ENCODE measurements at places on chromosomes 4 and X.

- no peak for ATAC-seq
Measured at GRCh38 chr4:101682946-101683345, 107.6 kb upstream of the BANK1 start.

DNA sequence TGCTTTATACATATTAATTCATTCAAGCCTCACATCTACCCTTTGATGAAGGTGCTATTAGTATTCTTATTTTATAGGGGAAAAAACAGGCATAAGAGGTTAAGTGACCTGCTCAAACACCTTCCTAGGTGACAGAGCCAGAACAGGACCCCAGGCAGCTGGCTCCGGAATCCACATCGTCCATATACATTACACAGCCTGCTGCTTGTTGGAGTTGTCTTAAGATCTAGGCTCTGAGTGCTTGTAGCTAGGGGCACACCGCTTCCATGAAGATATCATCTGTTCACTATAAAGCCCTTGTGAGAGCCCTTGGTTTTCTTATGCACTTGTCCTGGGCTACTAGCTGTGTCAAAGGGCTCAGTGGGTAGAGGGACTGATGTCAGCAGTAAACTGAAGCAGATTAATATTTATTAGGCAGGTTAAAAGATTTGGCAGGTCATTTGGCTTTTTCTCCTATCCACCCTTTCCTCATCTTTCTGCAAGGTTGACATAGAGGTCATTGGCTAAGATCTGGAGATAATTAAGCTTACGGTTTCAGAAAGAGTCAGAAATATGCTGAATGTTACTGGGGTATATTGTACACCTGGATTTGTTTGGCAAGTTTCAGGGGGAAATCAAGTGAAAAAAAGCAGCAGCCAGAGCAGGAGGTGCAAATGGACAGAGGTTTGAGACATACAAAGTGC lies 195.4 kb downstream of the SOWAHB start:
- no peak for ATAC-seq

DNA sequence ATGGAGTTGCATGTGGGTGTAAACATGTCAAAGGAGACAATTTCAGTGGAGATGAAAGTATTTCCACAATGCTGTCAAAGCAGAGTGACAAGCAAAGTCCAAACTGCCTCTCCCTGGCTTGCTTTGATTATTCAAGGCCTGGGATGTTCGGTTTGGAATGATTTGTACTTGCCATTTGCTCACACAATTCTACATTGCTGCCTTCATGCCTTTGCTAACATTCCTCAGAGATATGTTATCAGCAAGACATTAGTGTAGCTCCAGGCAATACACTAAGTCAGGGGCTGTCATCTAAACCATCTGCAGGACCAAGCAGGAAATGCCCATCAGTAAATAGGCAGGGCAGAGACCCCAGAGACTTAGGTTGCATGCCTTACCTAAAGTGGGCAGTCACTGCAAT lies 79.6 kb upstream of the C1QTNF7 start:
- no peak for ATAC-seq

DNA sequence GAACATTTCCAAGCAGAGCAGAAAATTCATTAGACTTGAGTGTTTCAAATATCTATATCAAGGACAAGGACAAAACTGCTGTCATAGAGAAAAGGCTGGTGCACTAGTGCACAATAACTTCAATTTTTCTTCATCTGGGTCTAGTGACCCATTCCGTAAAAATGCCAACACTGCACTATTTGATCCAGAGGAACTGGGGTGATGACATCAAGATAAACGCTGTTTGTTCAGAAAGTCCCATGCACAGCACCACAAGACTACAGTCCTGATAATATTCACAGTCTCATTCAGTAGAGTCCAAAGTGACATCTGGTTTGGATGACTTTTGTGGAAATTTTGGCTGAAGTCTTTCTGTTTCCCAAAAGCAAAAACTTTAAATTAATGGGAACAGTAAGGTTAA lies 303.5 kb upstream of the GALNT7 start:
- no peak for ATAC-seq

- ATAC-seq, result no peak
Measured at GRCh38 chr4:118843237-118843636, 7.3 kb upstream of the SEC24D start.

DNA sequence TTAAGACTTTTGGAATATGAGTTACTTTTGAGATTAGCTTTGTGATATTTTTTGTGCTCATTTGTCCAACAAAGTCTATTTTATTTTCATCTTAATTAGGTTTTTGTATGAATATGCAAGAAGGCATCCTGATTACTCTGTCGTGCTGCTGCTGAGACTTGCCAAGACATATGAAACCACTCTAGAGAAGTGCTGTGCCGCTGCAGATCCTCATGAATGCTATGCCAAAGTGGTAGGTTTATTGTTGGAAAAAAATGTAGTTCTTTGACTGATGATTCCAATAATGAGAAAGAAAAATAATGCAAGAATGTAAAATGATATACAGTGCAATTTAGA lies 10.8 kb downstream of the ALB start:
- ATAC-seq, result no peak

GRCh38 chrX:40300286-40300890 lies 202.6 kb upstream of the BCOR start:
- ATAC-seq, result no peak

GRCh38 chr4:5157791-5158770 lies 106.8 kb downstream of the STK32B start:
- no peak for ATAC-seq

DNA sequence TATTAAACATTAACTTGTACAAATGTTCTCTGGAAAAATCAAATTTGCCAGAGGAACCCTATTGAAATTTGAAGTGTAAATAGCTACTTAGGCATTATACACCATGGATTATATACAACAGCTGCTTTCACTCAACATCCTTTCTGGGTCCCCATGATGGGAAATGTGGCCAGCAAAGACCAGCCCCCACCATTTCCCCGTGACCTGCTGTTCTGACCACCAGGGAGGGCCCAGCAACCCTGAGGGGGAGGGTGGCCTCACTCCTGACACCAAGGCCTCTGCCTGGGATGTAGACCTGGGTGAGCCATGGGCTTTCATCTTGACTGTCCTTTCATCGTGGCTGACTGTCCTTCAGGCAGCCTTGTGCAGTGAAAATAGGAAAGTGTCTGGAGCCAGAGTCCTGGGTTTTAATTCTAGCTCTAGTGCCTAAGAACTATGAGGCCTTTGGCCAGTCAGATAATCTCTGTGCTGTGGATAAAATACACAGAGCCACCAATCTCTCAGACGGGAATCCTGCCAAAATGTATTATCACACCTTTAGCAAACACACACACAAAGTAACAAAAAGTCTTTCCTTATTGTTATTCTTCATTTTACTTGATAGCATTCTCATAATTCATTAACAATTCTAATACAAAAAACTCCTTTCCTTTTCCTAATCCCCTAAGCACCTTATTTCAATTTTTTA lies 45.1 kb downstream of the NR3C2 start:
- no peak for ATAC-seq
